ENCODE measurements at places on chromosomes 4 and X.

DNA sequence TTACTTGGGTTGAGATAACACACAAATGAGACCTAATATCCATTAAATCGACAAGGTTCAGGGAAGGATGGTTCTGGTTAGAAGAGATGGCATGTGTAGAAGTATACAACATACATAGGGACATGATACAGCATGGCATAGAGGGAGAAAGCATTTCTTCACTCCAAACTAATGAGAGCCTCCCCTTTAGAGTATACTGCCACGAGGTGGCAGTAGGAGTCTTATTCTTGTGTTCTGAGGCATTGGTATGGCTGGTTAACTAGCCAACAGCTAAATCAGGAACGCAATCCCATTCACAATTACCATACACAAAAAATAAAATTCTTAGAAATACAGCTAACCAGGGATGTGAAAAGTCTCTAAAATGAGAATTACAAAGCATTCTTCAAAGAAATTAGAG lies 29.1 kb upstream of the TRO start:
- peak; percentile 43 for DNase-seq

DNA sequence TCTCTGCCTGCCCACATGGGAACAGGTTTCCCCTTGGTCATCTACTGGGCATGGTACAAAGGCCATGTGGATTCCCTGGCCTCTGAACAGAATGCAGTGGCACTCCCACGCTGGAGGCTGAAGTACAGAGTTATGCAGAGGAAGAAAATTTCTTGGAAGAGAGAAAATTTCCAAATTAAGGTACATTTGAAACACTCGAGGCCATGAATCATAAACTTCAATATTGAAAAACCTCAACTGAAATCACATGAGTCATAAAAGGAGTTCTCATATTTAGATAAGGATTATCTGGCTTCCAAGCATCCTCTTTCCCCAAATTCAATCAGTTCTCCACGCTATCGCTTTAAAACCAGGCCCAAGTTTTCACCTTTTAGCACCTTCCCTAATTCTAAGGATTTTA lies 28.1 kb upstream of the TXK start:
- DNase-seq, result peak; percentile 5

GRCh38 chr4:40648131-40648530 lies 18.5 kb upstream of the RBM47 start:
- no peak for DNase-seq

DNA sequence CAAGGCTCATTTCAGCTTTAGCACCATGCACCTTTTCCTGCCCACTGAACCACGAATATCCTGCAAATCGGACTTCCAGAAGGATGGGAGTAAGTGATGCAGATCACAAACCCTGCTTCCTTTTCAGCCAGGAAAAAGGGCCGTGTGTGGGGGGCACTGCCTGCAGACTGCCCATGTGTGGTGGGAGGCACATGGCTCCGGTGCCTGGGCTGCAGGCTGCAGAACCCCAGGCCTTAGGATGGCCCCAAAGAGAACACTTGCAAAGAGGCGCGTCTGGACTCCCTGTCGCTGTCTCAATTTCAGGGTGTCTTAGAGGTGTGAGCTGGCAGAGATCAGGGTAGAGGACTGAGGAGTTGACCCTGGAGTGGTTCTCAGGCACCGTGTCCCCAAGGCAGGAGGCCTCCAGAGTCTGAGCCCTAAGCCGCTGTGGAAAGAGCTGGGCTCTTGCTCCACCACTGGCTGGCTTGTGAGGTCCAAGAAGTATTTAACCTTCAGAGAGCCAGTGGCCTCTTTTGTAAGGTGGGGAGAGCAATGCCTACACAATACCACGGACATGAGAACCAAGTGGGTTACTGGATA lies 97.0 kb downstream of the ENPP6 start:
- no peak for DNase-seq

DNA sequence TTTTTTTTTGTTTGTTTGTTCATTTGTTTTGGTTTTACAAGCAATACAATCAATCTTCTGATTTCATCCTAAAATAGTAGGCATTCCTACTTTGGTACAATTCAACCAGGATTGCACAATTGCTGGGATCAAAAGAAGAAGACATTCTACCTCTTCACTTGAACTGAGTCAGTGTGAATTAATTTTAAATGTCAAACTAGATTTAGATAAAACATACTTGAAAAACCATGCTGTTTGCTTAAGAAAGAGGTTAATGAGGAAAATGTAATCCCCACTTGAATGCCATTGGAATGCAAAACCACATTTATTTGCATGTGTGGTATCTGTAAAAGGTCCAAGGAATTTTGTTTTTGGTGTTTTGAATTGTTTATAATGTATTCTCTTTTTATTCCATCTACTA lies 40.5 kb downstream of the HAND2 start:
- DNase-seq, result no peak

GRCh38 chr4:6783111-6783981 lies 819 bp downstream of the KIAA0232 start:
- peak; percentile 94 for DNase-seq

DNA sequence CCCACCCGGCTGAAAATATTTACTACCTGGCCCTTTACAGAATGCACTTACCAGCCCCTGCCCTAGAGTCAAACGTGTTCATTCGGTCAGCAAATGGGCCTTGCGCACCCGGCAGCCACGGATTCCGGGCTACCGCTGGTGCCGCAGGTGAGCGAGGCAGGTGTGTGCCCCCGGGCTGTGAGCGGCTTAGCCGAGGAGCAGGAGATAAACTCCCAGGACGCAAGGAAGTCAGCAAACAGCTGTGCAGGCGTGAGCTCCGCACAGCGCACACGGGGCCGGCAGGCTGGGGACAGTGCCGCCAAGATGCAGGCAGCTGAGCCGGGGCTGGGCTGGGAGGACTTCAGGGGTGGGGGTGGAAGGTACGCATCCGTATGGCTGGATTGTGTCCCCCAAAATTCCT lies 211.2 kb upstream of the PSAPL1 start:
- DNase-seq, result no peak

GRCh38 chr4:37383579-37384229 lies 139.2 kb downstream of the NWD2 start:
- DNase-seq, result peak; percentile 74

GRCh38 chrX:82842286-82842685 lies 665.8 kb upstream of the POU3F4 start:
- no peak for DNase-seq

DNA sequence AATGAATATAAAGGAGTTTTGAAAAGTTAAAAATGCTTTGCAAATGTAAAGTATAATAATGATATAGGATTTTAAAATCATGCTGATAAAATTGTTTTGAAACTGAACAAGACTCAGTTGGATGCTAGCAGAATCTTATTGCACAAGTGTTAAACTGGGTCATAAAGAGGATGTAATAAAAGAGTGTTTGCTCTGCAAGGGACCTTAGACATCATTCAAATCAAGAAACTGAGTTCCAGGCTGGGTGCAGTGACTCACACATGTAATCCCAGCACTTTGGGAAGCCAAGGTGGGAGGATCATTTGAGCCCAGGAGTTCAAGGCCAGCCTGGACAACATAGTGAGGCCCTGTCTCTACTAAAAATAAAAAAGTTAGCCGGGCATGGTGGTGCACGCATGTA lies 27.5 kb upstream of the DUSP21 start:
- DNase-seq, result no peak

DNA sequence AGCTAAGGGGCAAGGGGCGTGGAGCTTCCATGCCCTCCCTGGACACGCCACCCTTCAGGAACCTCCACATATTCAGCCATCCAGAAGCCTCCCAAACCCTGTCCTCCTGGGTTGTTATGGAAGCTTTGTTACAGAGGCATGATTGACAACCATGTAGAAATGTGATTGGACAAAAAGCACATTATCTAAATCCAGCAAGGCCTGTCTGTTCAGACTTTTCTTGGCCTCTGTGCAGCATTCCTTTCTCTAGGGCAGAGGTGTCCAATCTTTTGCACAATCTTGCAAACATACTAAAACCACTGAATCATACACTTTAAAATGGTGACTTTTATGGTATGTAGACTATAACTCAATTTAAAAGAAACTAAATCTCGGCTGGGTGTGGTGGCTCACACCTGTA lies 12.7 kb downstream of the STEEP1 start:
- DNase-seq, result no peak

DNA sequence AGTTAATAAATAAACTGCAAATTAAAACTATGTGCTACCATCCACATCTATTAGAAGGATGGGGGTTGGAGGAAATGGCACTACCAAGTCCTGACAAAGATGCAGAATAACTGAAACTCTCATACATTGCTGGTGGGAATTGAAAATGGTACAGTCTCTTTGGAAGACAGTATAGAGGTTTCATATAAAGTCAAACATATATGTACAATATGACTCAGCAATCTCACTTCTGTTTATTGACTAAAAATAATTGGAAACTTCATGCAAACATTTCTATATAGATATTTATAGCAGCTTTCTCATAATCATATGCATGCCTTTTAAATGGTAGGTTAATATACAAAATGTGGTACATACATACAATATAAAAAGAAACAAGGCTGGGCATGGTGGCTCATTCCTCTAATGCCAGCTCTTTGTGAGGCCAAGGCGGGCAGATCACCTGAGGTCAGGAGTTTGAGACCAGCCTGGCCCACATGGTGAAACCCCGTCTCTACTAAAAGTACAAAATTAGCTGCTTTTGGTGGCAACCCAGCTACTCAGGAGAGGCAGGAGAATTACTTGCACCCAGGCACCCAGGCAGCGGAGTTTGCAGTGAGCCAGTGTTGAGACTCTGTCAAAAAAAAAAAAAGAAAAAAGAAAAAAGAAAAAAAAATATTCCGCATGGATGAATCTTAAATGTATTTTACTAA lies 225.0 kb upstream of the CXXC4 start:
- DNase-seq, result no peak

DNA sequence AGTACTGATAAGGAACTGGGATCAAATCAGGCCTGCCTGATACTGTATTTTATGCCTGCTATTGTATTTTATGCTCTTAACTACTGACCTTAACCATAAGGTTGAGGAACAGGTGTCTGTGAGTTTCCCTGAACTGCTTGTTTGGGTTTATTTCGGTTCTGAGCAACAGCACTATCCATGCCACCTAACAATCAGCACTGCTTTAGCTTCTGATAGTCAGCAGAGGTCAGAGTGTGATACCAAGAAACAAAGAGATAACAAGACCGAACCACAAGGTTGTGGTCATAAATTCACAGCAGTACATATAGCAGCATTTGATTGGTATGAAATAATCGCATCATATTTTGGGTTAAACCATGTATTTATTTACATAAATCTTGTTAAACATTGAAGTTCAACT lies 362.2 kb downstream of the FGF13 start:
- DNase-seq, result no peak

GRCh38 chrX:15748841-15749240 lies 10.8 kb downstream of the CA5B start:
- DNase-seq, result no peak

GRCh38 chr4:180134091-180134866 lies 2108.9 kb upstream of the TENM3 start:
- DNase-seq, result peak; percentile 9

- DNase-seq, result no peak
Measured at GRCh38 chr4:41678951-41679350, 69.6 kb downstream of the PHOX2B start.

DNA sequence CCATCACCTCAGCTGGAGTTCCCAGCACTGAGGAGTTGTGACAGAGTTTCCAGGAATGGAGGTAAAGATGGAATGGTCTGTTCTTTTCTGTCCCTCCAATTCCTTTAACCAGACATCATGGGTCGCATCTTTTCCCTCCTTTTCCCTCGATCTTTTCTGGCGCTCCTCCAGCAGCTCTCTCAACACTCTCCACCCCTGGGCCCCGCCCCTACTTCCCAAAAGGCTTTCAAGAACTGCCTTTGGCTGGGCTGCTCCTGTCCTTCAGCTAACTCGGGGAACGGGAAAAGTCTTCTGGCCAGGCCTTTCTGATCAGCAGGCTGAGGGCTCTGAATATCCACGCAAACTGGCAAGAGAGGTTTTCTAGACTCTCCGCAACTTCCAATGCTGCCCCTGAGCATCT lies 34.0 kb downstream of the UTP14A start:
- no peak for DNase-seq

DNA sequence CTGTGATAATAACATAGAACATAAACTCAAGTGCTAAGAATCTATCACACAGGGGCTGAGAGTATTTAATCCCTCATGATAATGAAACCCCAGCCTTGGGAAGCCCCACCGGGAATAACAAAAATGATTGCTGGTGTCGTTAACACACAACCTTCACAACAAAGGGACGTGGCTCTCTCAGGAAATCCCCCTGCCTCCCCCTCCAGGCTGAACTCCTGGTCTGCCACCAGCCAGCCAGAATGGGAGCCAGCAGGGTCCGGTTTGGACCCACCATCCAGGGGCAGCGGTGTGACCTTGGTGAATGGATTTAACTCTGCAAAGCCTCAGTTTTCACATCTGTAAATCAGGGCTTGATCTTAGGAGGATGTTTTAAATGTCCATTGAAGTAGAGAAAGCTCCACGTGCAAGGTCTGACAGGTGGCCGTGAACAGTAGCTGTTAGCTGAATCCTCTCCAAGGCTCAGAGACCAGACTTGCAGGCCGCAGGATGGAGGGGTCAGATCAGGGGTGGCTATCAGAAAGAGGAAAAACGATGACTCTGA lies 46.5 kb downstream of the ABLIM2 start:
- DNase-seq, result no peak

DNA sequence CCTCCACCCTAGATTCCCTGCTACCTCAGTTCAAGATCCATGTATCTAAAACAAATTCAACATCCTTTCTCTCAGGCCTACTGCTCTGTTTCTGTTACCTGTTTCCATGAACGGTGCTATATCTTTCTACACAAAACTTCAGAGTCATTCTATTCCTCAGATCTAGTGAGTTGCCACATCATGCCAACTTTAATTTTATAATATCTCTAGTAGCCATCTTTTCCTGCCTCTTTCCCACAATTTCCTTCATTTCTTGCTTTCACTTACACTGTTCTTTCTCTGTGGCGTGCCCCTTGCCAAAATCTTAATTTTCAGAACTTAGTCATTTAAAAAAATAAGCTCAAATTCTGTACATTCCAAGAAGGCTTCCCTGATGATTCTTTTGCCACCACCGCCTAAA lies 15.2 kb downstream of the GUCY1A1 start:
- DNase-seq, result no peak

GRCh38 chr4:70954032-70954431 lies 39.4 kb upstream of the DCK start:
- peak; percentile 10 for DNase-seq

GRCh38 chrX:19912-20571 lies 261.1 kb upstream of the PLCXD1 start:
- no peak for DNase-seq

DNA sequence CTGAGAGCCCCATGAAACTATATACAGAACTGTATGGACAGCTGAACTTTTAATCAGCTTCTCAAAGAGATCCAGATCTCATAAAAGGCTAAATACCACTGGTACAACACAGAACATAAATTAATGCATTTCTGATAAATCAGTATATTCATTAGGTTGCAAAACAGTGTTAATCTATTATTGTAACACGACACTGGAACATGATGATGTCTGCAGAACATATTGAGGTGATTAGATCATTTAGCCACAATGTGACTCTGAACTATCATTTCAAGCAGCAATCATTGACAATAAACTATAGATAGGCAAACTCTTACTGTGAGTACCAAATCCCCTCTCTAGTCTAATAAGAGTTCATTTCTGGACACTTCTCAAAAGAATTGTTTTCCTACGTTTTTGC lies 50.3 kb downstream of the GASK1B start:
- no peak for DNase-seq

Data from suppressor macrophage treated with lipopolysaccharide for 4 hours (primary cell).